ENCODE measurements at places on chromosomes 2 and 18.

DNA sequence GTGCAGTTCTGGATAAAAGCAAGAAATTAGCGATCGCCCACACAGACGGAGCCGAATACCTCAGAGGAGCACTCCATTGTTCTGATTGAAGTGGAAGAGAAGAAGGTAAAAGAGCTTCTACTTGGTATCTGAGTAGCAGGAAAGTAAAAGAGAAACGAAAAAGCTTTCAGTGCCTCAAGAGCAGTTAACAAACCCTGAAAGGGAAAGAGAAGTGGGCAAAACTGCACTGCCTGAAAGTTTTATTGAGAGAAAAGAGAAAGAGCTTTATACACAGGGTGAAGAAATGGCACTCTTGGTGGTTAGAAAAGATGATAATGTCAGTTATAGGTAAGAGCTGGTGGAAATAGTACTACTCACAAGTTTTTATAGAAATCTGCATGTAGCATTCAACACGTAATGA, 192.8 kb downstream of the CDCA7 start:
- DNase-seq: no peak

- no peak for DNase-seq
These were observed 474.7 kb downstream of the MBD2 start for GRCh38 chr18:53749766-53750165.

GRCh38 chr18:48330016-48330991, 78.9 kb downstream of the ZBTB7C start:
- no peak for DNase-seq

GRCh38 chr2:127713562-127713961, 12.3 kb downstream of the SFT2D3 start:
- no peak for DNase-seq

GRCh38 chr2:130819226-130819607, 17.5 kb upstream of the ARHGEF4 start:
- no peak for DNase-seq

DNA sequence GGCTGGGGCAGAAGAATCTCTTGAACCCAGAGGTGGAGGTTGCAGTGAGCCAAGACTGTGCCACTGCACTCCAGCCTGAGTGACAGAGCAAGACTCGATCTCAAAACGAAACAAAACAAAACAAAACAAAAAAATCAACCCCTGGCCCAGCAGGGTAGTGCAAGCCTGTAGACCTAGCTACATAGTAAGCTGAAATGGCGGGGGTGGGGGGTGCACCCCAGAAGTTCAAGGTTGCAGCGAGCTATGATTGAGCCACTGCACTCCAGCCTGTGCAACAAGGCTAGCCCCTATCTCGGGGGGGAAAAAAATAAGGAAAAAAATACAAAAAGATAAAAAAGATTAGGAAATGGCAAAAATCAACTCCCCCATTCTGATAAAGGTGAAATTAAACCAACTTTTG, 6.4 kb downstream of the ATL2 start:
- DNase-seq: no peak

GRCh38 chr2:101546376-101547058, 71.6 kb upstream of the RFX8 start:
- no peak for DNase-seq

DNA sequence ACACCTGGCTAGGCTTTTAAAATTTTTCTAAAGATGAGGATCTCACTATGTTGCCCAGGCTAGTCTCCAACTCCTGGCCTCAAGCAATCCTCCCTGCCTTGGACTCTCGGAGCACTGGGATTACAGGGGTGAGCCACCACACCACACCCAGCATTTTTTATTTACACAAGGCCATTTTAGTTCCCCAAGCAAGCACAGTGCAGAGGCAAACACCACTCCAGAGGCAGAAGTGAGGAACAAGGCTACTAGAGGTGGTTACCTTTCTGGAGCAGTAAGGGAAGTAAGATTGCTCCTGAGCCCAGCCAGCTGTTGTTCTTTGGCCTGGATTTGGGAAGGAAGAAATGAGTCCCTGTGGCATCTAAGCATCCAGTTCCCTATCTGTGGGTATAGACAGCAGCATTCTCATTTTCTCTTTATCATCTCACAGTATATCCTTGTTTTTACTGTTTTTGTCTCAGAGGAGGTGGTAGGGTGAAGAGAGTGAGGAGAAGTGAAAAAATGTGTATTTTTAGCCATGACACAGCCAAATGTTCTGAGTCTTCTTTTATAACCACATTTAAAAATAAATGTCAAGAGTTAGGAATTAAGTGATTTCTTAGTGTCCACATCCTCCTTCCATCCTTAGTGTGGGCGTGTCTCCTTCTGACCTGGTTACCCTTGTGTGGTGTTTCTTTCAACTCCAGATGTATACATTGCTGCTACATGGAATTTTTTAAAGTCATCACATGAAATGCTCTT, 10.5 kb upstream of the TTC39C start:
- no peak for DNase-seq

DNA sequence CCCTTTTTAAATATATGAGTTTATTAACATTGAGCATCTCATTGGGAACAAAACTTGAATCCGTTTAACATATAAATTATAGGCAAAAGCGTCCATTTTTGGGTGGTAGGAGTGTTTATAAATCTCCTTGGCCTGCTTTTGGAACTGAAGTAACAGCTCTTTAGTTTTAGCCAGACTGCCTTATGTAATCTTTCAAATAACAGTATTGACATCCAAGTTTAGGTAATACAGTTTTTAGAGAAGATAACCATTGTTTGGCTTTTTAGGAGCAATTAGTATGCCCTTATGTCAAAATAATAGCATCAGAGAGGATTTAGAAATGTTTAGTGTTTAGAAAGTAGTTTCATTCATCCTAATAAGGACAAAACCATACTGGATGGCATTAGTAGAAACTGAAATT, 361.9 kb downstream of the ARHGAP15 start:
- no peak for DNase-seq

DNA sequence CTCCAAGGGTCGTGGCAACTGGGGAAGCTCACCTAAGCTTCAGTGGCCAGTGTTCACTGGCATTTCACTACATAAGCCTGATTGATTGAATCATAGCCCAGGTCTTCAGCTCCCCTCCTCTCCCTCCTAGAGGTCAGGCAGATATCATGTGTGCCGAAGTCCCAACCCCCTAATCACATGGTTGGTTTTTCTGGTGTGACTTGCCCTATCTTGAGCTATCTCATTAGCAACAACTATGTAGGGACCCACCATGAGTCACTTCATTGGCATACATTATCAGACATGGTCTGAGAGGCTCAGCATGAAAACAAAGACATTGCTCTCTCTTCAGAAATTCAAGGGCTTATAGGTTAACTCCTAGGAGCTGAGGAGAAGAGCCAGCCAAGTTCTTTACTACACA, 76.8 kb downstream of the LYPD1 start:
- DNase-seq: no peak

Data from head of caudate nucleus (tissue), 42 donors.